ENCODE measurements at places on chromosomes 1 and 21. TPM values are rescaled to one million over a fixed set of nuclear protein-coding genes. Genes with fewer than 3 reads are reported as not detected.

DNA sequence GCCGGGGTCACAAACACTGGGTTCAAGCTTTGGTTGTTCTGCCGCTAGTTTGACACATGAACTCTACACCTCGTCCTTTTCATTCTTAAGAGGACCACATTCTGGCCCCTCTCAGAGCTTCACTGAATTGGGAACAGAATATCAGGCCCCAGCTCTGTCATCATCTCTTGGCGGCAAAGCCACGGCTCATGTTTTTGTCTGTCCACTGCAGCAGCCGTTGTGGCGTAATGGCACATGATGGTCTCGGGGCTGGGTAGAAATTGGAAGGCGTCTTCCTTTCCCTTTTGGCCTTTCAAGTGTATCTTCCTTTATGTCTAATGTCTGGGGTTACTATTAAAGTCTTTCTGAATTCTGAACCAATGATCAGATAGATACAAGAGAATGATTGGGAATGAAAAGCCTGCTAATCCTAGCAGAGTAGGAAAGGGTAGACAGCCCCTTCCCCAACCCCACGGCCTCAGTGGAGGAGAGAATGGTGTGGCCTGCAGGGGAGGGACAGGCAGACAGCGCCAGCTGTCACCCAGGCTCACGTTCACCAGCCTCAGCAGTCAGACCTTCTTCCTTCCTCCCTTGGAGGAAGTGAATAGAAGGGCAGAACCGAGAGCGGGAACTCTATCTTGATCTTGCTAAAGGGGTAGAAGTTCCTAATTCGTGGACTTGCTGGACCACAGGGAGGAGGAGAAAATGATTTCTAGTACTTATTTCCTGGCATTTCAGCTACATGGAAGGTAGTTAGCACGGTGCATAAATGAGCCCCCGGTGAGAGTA is 498.1 kb downstream of the KIF26B start:
- peak; percentile 39 for DNase-seq

DNA sequence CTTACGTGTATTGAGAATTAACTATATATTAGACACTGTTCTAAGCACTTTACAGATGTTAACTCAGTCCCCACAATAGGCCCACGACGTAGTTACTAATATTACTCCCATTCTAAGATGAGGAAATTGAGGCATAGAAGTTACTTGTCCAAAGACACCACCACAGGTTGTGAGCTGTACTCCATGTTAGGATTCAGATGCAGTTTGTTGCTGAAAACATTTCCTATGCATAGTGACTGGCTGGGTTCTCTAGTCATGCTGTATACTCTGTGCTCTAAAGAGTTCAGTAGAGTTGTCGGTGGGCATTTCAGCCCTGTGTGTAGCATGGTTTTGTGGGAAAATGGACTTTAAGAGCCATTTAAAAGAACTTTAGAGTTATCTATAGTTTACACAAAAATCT is 65.2 kb downstream of the GPR137B start:
- DNase-seq: no peak

The KRTAP15-1 gene
- not detected for polyA plus RNA-seq

The PPIAL4G gene
- polyA plus RNA-seq: not detected

DNA sequence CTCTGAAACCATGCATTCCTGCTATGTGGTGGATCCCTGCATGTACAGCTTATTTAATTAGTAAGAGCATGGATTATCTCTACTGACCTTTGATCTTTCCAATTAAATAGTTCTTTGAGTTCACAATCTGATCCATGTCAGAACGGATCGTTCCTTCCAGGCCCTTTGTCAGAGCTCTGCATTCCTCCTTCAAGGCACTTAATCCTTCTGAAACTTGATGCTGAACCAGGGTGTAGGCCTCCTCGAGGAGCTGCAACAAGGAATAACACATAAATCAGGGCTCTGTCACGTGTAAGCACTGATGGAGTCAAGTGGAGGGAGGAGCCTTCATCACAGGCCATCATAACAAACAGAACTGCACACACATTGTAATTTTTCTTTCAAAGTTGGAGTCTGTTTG is 68.4 kb upstream of the EDEM3 start:
- DNase-seq: peak; percentile 70
